ENCODE measurements at places on chromosomes 5 and 9.

DNA sequence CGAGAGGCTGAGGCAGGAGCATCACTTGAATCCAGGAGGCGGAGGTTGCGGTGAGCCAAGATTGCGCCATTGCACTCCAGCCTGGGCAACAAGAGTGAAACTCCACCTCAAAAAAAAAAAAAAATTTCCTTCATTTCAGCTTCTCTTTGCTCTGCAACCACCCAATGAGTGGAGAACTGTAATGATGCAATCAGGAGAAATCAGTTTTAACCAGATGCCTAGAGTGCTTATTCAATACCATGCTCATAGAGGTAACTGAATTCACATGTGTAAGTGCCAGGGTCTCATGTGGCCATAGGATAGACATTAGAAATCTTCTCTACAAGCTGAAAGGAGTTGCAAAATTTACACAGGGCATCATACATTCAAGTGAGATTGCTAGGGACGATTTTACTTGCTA lies 70.6 kb downstream of the HMHB1 start:
- H3K27ac ChIP-seq, result no peak overlapping the region
- no peaks in the 10 kb centered on the region for H3K27me3 ChIP-seq
- H3K4me1 ChIP-seq, result peaks cover 4% of the 10 kb centered on the region
- no peak for DNase-seq
- H3K4me3 ChIP-seq, result no peak overlapping the region

GRCh38 chr5:17287501-17288155 lies 70.2 kb downstream of the BASP1 start:
- H3K4me1 ChIP-seq, result no peaks in the 10 kb centered on the region
- H3K4me3 ChIP-seq, result no peak overlapping the region
- no peaks in the 10 kb centered on the region for H3K27me3 ChIP-seq
- no peaks in the 10 kb centered on the region for H3K36me3 ChIP-seq
- DNase-seq, result no peak
- no peak overlapping the region for H3K27ac ChIP-seq

DNA sequence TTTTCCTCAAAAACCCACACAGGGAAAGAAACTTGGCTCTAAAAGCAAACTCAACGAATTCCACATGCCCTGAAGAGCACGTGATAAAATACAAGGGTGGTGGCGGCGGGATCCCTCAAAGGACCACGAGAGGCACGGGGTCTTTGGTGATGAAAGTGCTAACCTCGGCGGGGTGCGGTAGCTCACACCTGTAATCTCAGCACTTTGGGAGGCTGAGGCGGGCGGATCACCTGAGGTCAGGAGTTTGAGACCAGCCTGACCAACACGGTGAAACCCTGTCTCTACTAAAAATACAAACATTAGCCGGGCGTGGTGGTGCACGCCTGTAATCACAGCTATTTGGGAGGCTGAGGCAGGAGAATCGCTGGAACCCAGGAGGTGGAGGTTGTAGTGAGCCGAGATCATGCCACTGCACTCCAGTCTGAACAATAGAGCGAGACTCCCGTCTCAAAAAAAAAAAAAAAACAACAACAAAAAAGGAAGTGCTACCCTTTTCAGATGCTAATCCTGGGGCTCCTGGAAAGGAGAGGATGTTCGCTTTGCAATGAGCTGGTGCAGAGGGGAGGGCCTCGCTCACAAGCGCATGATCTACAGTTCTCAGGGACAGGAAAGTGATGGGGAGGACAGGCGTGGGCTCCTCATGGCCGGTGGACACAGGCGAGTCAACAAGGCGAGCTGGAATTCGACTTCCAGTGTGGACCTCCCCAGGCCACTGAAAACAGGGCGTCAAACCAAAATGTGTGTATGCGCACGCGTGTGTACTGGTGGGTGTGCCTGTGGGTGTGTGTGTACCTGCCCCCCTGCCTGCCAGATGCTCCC lies 54.1 kb downstream of the USP20 start:
- peaks cover 47% of the 10 kb centered on the region for H3K4me1 ChIP-seq
- H3K4me3 ChIP-seq, result no peak overlapping the region
- peaks cover 31% of the 10 kb centered on the region for H3K36me3 ChIP-seq
- no peak for DNase-seq
- no peaks in the 10 kb centered on the region for H3K27me3 ChIP-seq

DNA sequence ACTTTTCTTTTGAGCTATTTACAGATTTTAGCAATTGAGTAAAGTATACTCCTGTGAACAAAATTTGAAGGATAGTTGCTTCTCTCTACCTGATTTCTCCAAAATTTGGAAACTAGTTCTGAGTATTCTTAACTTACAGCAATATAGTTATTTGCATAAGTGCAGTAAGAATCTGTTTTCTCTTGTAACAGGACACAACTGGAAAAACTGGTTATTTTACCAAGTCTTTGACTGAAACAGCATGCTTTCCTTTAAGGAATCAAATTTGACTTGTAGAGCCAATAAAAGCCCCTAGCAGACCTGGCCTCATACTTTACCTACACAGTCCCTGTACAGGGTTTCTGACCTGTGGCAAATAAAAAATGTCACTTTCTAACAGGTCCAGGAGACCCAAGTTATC lies 301.9 kb upstream of the POU5F2 start:
- no peak for DNase-seq
- no peak overlapping the region for H3K4me3 ChIP-seq
- no peaks in the 10 kb centered on the region for H3K4me1 ChIP-seq
- peaks cover 18% of the 10 kb centered on the region for H3K36me3 ChIP-seq

DNA sequence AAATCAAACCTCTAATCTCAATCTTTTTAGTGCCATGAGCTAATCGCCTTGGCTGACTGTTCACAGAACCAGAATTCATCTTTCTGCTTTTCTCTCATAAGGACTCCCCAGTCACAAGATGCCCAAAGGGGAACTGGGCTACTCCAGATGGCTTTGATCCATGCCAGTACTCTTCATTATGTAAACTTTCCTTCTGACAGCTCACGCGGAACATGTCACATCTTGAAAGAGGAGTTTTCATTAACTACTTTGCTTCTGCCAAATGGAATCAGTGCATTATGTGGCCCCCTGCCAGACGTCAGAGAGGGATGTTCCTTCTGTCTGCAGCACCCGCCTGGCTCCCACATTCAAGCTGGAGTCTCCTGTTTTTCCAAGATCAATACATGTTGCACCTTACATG lies 142.1 kb upstream of the NMUR2 start:
- no peak overlapping the region for H3K4me3 ChIP-seq
- no peaks in the 10 kb centered on the region for H3K36me3 ChIP-seq
- H3K27ac ChIP-seq, result no peak overlapping the region
- H3K27me3 ChIP-seq, result no peaks in the 10 kb centered on the region

GRCh38 chr5:32848681-32849080 lies 137.6 kb downstream of the NPR3 start:
- H3K27me3 ChIP-seq, result no peaks in the 10 kb centered on the region
- no peaks in the 10 kb centered on the region for H3K4me1 ChIP-seq
- H3K27ac ChIP-seq, result no peak overlapping the region
- H3K36me3 ChIP-seq, result no peaks in the 10 kb centered on the region
- H3K4me3 ChIP-seq, result no peak overlapping the region

DNA sequence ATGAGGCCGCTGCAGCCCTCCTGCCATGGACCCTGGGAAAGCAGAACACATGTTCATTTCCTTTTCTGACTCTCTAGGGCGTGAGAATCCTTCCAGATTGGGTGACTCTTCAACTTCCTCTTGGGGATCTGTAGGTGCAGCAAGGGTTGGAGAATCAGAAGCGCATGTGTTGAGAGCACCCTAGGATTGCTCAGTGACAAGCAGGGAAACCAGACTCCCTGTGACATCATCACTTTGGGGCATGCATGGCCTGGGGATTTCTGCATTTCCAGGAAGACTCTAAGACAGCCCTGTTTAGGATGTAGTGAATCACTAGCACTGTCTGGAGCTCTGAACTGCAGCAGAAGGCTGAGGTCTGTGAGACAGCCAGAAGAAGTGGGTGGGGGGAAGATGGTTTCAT lies 15.1 kb upstream of the LCP2 start:
- H3K27ac ChIP-seq, result no peak overlapping the region
- H3K36me3 ChIP-seq, result no peaks in the 10 kb centered on the region
- peaks cover 14% of the 10 kb centered on the region for H3K4me1 ChIP-seq
- H3K27me3 ChIP-seq, result no peaks in the 10 kb centered on the region
- no peak overlapping the region for H3K4me3 ChIP-seq

DNA sequence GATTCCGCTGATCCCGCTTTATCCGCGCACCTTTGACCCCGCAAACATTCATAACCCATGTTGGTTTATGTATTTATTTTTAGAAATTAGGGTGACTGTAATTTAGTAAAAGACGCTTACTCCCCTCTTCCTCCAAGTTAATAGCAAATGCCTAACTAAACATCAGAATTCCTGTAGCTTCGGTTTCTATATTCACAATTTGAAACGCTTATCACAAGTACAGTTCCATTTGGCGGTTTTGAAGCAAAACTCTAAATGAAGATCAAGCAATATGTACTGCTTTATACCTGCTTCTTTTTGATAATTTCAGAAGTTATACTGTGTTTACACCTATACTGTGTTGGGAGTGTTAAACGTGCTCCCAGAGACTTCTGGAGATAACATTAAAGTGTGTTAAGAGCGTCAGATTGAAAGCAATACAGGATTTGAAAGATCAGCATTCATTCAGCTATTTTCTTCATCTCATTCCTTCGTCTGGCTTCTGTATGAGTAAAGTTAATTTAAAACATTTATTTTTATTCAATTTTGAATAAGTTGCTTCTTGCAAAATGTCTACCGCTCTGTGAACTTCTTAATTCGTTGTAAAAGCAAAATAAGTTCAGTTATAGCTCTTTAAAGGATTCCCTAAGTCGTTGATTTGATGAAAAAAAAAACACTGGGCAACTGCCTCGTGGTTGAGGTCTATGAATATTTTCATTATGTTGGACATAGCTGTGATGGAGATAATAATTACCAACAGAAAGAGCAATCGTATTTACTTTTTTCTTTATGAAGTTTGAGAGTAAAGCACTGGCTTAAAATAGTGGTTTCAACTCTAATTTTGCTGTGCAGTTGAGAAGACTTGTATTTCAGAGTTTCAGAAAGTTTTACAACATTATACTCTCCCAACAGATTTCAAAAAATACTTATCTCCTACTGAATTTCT lies 2.5 kb downstream of the PRDM6 start:
- H3K4me1 ChIP-seq, result no peaks in the 10 kb centered on the region
- H3K36me3 ChIP-seq, result no peaks in the 10 kb centered on the region
- peak overlapping the region; percentile 96 for H3K27ac ChIP-seq
- H3K27me3 ChIP-seq, result no peaks in the 10 kb centered on the region
- DNase-seq, result no peak
- peak overlapping the region; percentile 90 for H3K4me3 ChIP-seq

GRCh38 chr5:146836226-146836842 lies 42.2 kb downstream of the PPP2R2B start:
- H3K27me3 ChIP-seq, result no peaks in the 10 kb centered on the region
- no peak overlapping the region for H3K27ac ChIP-seq
- no peak for DNase-seq
- no peak overlapping the region for H3K4me3 ChIP-seq
- H3K36me3 ChIP-seq, result no peaks in the 10 kb centered on the region

GRCh38 chr9:89342213-89342612 lies 23.9 kb downstream of the SECISBP2 start:
- DNase-seq, result no peak
- H3K4me3 ChIP-seq, result no peak overlapping the region
- H3K27me3 ChIP-seq, result no peaks in the 10 kb centered on the region
- no peaks in the 10 kb centered on the region for H3K4me1 ChIP-seq
- H3K36me3 ChIP-seq, result peaks cover 61% of the 10 kb centered on the region

- H3K27ac ChIP-seq, result no peak overlapping the region
- H3K4me3 ChIP-seq, result no peak overlapping the region
- no peak for DNase-seq
- H3K4me1 ChIP-seq, result no peaks in the 10 kb centered on the region
- no peaks in the 10 kb centered on the region for H3K36me3 ChIP-seq
- no peaks in the 10 kb centered on the region for H3K27me3 ChIP-seq
Measured at GRCh38 chr9:8252445-8252844, 452.9 kb upstream of the DMAC1 start.

GRCh38 chr5:67019065-67019845 lies 177.3 kb downstream of the CD180 start:
- DNase-seq, result no peak
- no peaks in the 10 kb centered on the region for H3K4me1 ChIP-seq
- H3K4me3 ChIP-seq, result no peak overlapping the region
- no peaks in the 10 kb centered on the region for H3K36me3 ChIP-seq
- H3K27ac ChIP-seq, result no peak overlapping the region
- no peaks in the 10 kb centered on the region for H3K27me3 ChIP-seq

GRCh38 chr9:34413231-34413852 lies 36.6 kb upstream of the MYORG start:
- no peak overlapping the region for H3K4me3 ChIP-seq
- no peak overlapping the region for H3K27ac ChIP-seq
- no peaks in the 10 kb centered on the region for H3K36me3 ChIP-seq
- no peak for DNase-seq

GRCh38 chr5:123906698-123907295 lies 394.8 kb downstream of the CSNK1G3 start:
- no peak overlapping the region for H3K4me3 ChIP-seq
- H3K36me3 ChIP-seq, result no peaks in the 10 kb centered on the region
- no peak for DNase-seq
- no peaks in the 10 kb centered on the region for H3K4me1 ChIP-seq

GRCh38 chr9:77883846-77884771 lies 147.5 kb downstream of the GNAQ start:
- H3K27me3 ChIP-seq, result no peaks in the 10 kb centered on the region
- no peaks in the 10 kb centered on the region for H3K36me3 ChIP-seq
- no peak overlapping the region for H3K27ac ChIP-seq
- no peak for DNase-seq

GRCh38 chr5:151178777-151179488 lies 21.4 kb upstream of the ANXA6 start:
- no peaks in the 10 kb centered on the region for H3K4me1 ChIP-seq
- H3K27me3 ChIP-seq, result no peaks in the 10 kb centered on the region
- DNase-seq, result no peak
- peaks cover 21% of the 10 kb centered on the region for H3K36me3 ChIP-seq

- H3K27me3 ChIP-seq, result no peaks in the 10 kb centered on the region
- H3K4me3 ChIP-seq, result no peak overlapping the region
- H3K27ac ChIP-seq, result peak overlapping the region; percentile 4
- H3K4me1 ChIP-seq, result no peaks in the 10 kb centered on the region
- H3K36me3 ChIP-seq, result no peaks in the 10 kb centered on the region
Measured at GRCh38 chr9:127291246-127291778, 26.7 kb downstream of the GARNL3 start.

DNA sequence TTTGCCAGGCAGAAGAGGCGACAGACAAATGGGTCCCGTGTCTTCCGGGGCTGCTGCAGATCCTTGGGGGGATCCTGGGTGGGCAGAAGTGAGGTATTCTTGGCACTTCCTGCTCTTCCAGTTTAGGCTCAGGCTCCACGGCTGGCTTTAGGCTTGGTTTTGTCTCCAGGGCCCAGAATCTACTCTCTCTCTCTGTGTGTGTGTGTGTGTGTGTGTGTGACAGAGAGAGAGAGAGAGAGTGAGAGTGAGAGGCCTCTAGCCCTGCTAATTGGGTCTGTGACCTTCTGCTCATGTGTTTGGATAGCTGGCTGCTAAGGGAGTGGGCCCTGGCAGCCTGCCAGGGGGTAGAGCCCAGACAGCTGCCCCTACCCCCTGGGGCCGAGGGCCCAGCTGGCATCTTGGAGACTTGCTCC lies 39.3 kb downstream of the CRB2 start:
- no peak overlapping the region for H3K4me3 ChIP-seq
- no peak for DNase-seq
- H3K4me1 ChIP-seq, result no peaks in the 10 kb centered on the region
- no peaks in the 10 kb centered on the region for H3K27me3 ChIP-seq

All from tibial artery (tissue), 4 donors.